ENCODE measurements at places on chromosomes 12 and 14.

GRCh38 chr14:56494167-56494566 lies 85.4 kb upstream of the TMEM260 start:
- DNase-seq = no peak

DNA sequence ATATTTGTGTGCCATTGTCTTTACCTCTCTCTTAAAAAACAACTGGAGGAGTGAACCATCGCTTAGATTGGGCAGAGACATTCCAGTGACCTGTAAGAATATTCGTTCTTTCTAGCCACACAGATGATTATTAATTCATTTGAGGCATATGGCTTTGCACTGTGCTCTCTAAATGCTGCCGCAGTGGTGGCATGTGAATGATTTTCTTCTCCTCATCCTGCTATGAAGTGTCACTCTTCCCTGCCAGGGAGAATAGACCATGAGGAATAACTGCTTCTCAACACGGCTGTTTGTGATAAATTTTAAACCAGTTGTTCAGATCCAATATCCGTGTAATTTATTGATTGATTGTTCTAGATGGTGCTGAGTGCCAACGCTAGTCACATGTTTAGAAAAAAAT lies 225.3 kb downstream of the CNTN1 start:
- no peak for DNase-seq

DNA sequence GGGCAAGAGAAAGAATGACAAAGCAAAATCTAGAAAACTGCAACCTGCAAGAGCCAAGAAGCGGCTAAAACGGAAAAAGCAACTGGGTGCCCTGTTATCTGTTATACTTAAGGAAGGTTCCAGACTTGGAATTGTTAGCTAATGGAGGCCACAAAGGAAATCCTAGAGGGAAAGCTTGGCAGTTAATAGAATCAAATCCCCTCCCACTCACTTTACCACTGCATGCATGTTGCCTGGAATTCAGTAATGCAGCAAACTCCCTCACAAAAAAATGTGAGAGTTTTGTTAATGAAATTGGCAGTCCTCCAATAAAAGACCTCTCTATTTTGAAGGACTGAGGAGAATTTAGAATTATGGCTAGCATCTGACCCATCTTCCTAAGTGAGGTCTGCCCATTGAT lies 164.2 kb upstream of the SOX5 start:
- DNase-seq = no peak

DNA sequence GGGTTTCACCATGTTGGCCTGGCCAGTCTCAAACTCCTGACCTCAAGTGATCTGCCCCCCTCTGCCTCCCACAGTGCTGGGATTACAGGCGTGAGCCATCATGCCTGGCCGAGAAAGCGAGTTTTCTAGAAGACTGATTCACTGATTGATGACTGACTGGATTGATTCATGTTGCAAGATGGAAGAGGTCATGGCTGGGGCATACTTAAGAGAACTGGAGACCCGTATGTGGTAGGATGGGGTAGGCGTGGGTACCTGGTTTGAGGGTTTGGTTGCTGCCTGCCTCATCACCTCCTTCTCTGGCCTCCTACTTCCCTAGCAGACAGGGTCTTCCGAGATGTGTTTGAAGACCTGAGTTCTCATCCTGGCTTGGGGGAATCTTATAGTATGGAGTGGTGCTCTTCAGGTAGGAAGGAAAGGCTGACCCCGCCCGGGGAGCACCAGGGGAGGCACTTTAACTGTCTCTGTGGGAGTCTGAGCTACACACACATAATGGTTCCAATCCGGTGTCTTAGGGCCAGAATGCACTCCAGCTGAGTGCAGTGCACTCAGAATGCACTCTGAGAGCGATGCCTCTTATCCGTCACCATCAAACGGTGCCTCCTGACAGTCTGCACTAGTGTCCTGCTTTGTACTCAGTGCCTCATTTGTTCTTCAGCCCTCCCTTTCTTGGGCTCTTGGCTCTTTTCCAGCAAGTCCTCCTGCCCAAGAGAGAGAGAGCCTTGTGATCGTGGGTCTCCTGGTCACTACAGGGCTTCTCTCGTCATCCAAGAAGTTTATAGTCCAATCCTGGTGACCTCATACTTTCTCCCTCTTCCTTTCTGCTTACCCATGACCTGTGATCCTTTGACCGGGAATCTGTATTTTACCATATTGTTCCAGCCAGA lies 19.7 kb downstream of the PLEKHG3 start:
- no peak for DNase-seq

- DNase-seq = no peak
These were observed 144.6 kb downstream of the TTC7B start for GRCh38 chr14:90671382-90672234.

DNA sequence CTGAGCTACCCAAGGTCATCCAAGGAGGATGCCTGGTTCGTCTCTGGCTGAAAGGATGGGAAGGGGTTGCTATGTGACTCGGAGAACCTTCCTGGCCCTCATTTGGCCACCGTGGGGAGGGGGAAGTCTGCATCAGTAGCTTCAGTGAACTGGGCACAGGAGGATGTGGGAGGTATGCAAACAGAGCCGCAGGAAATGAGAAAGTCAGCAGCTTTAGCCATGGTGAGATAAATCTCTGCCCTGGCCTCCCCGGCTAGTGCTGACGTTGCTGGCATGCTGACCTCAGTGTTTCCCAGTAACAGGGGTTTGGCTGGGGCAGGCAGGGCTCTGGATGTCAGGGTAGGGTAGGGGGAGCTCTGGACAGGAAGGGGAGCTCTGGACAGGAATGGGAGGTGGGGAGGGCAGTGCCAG lies 2.3 kb upstream of the CEBPE start:
- peak; percentile 32 for DNase-seq

DNA sequence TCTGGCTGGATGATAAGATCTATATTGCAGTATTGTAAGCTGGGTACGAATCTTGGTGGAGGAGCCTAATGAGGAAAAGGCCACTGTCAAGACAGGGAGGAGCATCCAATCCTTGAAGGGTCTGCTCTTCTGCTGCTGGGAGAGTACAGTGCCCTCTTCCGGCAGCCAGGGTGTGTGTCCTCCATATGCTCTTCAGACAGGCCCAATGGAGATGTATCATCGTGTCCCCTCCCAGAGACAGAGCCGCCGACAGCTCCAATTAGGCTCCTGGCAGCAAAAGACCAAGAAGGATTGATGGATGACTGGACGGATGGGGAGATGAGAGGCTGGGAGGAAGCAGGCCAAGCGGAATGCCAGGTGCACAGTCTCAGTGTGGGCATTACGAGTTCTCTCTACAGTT lies 51.6 kb upstream of the PIWIL1 start:
- no peak for DNase-seq

DNA sequence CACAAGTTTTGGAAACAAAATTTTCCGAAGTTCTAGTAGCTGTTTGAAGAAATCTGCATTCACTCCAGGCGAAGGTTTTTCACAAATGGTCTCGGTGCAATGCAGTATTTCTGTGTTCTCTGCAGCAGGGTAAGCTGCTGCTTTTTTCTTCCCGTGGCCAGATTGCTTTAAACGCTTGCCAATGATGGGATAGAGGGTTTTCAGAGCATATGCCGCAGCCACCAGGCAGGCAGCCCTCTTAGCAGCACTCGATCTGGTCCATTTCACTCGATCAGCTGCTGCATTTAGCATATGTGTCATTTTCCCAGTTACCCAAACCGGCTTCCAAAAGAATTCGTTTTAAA lies 315 bp downstream of the ABCD2 start:
- no peak for DNase-seq

- peak; percentile 17 for DNase-seq
These were observed 83.2 kb upstream of the DIO3 start for GRCh38 chr14:101478096-101478495.

Measured in colonic mucosa (tissue), 4 donors.